ENCODE measurements at places on chromosomes 3 and 15.

- no peak for DNase-seq
Observed at GRCh38 chr15:88688394-88688933, 49.6 kb downstream of the ISG20 start.

DNA sequence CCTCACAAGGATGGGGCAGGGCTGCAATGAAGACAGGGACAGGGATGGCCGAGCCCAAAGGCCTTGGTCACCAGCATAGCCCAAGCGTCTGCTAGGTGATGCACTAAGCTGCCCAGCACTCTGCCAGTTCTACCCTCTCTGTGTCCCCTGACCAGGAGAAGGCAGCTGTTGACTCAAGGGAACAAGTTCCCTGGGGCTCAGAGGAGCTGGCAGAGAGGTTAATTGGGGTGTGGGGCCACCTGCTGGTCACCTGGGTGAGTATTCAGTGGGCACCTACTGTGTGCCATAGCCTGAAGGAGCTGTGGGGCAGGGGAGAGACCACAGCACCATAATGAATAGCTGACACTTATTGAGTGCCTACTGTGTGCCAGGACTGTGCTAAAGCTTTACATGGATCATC is 22.0 kb upstream of the DOCK3 start:
- DNase-seq, result no peak

- no peak for DNase-seq
Observed at GRCh38 chr3:193987186-193987585, 148.8 kb upstream of the HES1 start.

- no peak for DNase-seq
Observed at GRCh38 chr3:177886501-177886900, 649.7 kb upstream of the KCNMB2 start.

- peak; percentile 92 for DNase-seq
Observed at GRCh38 chr3:44712455-44713075, at the start of gene ZNF502. ZNF502 (plus strand) TSS chr3:44712660; CDS start chr3:44720262, 7,602 bp downstream.

- DNase-seq, result no peak
Observed at GRCh38 chr3:73045391-73045790, 16.1 kb upstream of the EBLN2 start.

Measured in fibroblast of skin of right biceps (primary cell).